ENCODE measurements at places on chromosomes 2 and 18. TPM values are rescaled to one million over a fixed set of nuclear protein-coding genes. Genes with fewer than 3 reads are reported as not detected.

GRCh38 chr2:234670806-234671205 lies 173.9 kb upstream of the ARL4C start:
- DNase-seq = no peak
- no peaks in the 10 kb centered on the region for H3K27me3 ChIP-seq
- H3K4me1 ChIP-seq = no peaks in the 10 kb centered on the region
- no peak overlapping the region for H3K4me3 ChIP-seq
- H3K27ac ChIP-seq = no peak overlapping the region
- no peaks in the 10 kb centered on the region for H3K36me3 ChIP-seq

DNA sequence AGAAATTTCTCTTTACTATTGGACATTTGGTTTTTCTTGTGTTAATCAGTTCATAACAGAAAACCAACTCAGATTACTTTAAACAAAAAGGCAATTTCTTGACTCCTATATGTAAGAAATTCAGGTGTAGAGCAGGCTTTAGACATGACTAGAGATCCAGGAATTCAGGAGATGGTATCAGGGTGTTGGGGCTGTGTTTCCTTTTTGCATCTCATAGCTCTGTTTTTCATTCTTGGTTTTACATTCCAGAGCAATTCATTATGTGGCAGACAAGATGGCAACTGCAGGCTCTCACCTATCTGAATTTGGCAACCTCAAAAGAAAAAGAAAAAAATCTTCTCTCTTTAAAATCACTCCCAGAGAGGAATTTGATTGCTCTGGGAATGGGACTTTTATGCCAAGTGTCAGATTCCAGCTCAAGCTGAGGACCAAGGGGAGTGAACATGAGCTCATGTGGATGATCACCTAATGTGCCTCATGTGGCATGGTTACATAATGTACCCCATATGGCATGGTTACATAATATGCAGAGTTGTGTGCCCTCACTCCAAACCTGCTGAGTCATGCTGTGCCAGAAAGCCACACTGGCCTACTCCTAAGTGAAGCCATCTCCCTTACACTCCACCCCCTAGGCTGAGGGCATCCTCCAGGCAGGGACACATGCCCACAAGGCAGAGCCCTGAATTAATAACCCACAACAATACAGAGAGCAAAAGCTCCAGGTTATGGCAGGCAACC lies 282.7 kb downstream of the MBD2 start:
- no peak overlapping the region for H3K4me3 ChIP-seq
- no peaks in the 10 kb centered on the region for H3K36me3 ChIP-seq
- no peaks in the 10 kb centered on the region for H3K4me1 ChIP-seq
- no peaks in the 10 kb centered on the region for H3K27me3 ChIP-seq
- no peak for DNase-seq

- no peak overlapping the region for H3K4me3 ChIP-seq
- no peaks in the 10 kb centered on the region for H3K27me3 ChIP-seq
- H3K4me1 ChIP-seq = no peaks in the 10 kb centered on the region
- DNase-seq = no peak
Observed at GRCh38 chr2:128520791-128521190, 202.1 kb upstream of the HS6ST1 start.

DNA sequence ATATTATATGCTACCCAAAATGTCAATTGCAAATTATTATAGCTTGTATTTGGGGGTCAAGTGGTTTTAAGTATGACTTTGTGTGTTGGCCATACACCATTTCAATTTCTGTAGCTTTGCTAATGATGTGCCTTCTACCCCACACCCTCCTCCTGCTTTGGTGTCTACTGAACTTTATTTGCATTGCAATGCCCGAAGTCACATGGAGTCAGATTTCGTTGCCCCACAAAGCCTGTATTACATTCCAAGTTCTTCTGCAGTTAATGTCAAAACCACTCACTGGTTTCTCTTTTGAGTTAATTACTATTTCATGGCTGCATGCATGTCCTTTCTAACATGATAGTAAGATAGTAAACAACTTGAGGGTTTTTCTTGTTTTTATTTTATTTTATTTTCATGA lies 528.9 kb downstream of the RIT2 start:
- no peaks in the 10 kb centered on the region for H3K4me1 ChIP-seq
- H3K27me3 ChIP-seq = no peaks in the 10 kb centered on the region
- H3K36me3 ChIP-seq = no peaks in the 10 kb centered on the region
- no peak overlapping the region for H3K27ac ChIP-seq
- no peak for DNase-seq

REG1B gene
- not detected for total RNA-seq

DNA sequence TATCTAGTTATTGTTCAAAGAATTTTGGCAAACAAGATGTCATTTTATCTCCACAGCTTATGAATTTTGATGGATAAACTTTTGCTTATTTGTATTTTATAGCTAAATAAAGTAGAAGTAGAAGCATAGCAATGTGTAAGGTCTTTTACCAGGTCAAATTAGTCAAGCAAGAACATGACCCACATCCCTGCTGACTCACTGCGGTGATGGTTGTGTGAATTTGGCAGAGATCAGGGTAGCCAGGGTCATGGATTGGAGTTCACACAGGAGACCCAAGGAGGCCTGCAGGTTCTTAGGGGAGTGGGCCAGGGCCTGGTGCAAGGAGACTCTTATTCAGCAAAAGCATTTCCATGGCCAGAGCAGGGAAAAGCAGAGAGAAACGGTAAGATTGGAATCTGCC lies 18.7 kb downstream of the SP140 start:
- H3K36me3 ChIP-seq = peaks cover 18% of the 10 kb centered on the region
- H3K4me1 ChIP-seq = no peaks in the 10 kb centered on the region
- DNase-seq = no peak

DNA sequence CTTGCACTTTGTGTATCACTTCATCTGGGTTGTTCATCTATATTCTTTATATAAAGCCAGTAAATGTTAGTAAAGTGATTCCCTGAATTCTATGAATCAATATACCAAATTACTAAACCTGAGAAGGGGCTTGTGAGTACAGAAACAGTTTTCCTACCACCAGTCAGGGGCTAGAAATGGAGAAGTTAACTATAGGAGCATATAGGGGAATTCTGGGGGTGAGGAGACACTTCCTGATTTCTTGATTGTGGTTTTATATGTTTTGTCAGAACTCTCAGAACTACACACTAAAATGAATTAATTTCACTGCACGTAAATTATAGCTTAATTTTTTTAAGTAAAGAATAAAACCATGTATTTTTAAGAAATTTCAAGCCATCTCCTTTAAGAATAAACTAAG lies 93.7 kb downstream of the SESTD1 start:
- no peak overlapping the region for H3K27ac ChIP-seq
- no peak overlapping the region for H3K4me3 ChIP-seq
- no peak for DNase-seq
- no peaks in the 10 kb centered on the region for H3K36me3 ChIP-seq
- no peaks in the 10 kb centered on the region for H3K27me3 ChIP-seq
